ENCODE measurements at places on chromosomes 3 and 15.

DNA sequence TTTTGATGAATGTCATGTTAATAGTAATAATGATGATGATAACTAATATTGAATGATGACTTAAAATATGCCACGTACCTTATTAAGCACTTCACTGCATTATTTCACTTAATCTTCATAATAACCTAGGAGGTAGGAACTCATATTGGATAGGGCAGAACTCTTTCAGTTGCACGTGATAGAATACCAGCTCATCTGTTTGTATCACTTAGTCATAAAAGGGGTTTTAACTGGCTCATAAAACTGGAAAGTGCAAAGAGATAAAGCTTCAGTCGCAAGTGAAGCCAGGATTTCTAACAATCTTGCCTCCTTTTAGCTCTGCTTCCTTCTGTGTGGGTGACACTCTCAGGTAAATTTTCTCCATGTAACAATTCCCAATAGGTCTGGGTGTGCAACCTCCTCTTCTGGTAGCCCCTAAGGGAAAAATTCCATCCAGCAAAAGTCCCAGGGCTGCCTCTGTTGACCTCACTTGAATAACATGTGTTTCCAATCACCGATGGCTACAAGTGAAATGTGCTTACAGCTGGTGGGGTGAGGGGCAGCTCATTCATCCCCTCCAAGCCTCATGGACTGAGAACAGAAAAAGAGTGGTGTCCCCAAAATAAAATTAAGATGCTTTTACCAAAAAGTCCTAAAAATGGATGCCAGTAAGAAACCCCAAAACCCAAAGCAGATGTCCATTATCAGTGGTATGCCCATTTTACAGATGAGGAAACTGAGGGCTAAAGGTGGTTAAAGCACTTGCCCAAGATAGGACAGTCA lies 9.3 kb downstream of the GXYLT2 start:
- no peak for DNase-seq

DNA sequence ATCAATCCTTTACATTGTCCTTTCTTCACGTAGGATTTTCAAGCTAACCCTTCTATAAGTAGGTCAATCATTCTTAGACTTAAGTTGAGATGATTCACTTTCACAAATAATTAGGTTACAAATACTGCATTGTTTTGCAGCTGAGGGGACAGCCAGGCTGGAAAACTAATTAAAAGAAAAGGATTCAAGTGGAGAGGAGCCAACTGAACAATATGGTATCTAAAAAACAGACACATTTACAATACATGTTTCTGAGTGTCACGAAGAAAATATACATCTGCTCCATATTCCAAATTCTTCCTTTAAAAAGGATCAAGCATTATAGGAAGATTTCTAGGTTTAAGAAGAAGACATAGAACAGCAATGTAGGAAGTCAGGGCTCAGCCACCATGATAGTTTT lies 70.2 kb downstream of the PEAK1 start:
- DNase-seq, result no peak

- DNase-seq, result no peak
Observed at GRCh38 chr3:194487289-194488054, 670 bp upstream of the ATP13A3 start.

- no peak for DNase-seq
Observed at GRCh38 chr15:63800739-63801138, 33.0 kb downstream of the HERC1 start.

DNA sequence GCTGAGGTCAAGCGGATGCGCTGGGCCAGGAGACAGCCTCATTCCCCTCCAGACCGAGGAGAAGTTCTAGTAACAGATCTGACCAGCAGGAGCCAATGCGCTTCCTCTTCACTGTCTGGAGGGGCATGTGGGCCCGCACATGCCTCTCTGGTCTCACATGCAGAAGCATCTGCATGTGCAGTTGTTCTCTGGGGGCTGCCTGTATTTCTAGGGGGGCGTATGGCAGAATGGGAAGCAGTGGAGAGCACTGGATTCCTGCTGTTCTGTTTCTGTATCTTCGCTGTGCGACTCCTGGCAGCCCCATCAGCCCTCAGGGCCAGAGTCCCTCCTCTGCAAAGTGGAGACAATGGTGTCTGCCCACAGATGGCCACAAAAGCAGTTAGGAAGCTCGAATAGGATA lies 170.4 kb upstream of the IQSEC1 start:
- DNase-seq, result no peak

DNA sequence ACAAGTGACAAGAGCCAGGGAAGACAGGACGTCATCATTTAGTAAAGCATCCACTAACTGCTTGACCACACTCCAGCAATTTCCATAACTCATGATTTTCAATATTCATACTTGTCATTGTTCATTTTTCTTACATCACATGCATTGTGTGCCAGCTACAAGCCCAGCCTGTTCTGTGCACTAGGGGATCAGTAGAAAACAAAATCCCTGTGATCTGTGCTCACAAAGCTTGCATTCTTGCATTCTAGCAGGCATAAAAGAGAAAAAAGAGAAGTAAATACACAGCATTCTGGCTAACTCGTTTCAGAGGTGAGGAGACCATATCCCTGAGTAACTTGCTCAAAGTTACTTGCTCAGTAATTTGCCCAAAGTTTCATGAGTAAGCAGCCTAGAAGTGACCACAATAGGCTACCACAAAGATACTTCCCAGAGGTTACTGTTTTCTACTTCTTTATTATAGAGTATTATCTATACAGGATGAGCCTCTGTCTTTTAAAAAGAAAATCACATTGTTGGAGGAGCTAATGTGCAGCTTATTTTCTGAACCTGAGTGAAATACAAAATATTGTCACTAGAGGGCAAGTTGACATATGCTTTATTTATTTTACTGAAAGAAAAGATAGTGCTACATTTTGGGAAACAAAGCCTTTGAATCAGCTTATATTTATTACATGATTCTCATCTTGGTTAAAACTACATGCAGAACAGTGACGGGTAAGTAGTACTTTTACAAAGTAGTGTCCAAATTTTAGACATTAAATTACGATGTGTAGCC lies 701.4 kb upstream of the LMCD1 start:
- no peak for DNase-seq

DNA sequence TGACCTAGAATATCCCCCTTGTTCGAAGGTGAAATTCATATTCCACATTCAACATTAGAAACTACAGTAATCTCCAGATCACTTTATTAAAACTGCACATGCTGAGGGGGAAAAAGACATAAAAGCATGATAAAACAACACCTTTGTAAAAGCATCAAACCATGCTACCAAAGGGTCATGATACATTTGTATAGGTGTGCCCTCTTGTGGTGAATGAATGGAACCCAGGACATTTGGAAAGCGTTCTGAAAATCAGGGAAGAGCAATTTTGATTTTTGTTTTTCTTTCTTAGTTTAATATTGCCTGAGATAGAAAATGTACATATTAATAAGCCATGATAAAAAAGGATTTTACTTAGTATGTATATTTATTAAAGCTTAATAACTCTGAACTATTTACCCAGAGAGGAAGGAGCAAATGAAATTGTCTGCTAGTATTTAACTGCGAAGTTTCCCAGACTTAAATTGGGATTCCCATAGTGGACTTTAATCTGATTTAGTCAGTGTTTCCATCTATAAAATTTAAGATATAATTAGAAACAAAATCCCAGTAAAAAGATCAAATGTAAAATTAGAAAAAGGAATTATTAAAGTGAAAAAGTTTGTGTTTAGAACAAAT lies 105.8 kb upstream of the ARL6 start:
- no peak for DNase-seq

DNA sequence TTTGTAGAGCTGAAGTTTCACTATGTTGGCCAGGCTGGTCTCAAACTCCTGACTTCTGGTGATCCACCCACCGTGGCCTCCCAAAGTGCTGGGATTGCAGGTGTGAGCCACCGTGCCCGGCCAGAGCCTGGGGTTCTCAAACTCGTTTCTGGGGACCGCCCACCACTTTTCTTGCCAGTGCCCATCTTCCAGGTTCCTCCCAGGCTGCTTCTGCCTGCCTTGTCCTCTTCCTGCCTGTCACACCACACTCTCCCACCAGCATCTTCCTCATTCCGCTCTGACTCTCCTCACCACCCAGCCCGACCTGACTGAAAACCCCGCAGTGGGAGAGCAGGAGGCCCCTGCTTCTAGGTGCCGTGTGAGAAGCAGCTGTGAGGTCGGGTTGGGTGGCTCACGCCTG lies 3.1 kb upstream of the DYNLT2B start:
- DNase-seq, result no peak

GRCh38 chr3:33030246-33030645 lies 66.7 kb downstream of the GLB1 start:
- DNase-seq, result no peak

GRCh38 chr15:61025308-61025707 lies 203.8 kb downstream of the RORA start:
- DNase-seq, result no peak

- no peak for DNase-seq
Observed at GRCh38 chr3:130517602-130518001, 625 bp downstream of the COL6A6 start.

Measured in frontal cortex (tissue), 4 donors.